NCI-H446 treated with DMSO at 0.1 percent for 48 hours (cell line): ENCODE measurements at places on chromosomes 13 and 19.

- no peak for DNase-seq
These were observed 28.0 kb downstream of the NAXD start for GRCh38 chr13:110643324-110643723.

DNA sequence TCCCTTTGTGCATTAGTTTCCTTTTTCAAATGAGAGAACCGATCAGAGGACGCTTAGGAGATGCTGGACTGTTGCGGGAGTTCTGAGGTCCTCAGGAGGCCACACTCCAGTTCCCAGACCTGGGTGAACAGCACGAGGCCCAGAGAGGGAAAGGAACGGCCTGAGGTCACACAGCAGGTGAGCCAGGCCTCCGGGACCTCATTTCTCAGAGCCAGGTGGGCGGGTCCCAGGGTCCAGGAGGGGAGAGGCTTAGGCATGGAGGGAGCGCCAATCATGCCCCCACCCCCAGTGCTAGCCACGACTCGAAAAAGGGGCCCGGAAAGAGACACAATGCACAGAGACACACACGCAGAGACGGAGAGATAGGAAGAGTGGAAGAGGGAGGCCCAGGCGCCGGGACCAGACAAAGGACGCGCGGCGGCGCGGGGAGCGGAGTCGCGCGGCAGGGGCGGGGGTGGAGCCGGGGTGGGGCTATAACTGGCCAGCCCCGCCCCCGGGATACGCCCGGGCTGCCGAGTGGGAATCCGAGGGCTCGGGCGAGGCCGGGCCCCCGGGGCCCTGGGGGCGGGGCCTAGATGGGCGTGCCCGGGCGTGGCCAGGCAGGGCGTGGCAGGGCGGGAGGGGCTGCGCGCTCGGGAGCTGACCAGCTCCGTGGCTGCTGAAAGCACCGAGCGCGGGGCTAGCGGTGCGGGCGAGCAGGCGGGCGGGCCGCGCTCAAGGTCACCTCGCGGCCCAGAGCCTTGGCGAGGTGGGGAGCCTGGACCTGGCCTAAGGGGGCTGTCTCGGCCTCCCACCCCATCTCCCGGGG, 1.6 kb downstream of the ELAVL3 start:
- no peak for DNase-seq

DNA sequence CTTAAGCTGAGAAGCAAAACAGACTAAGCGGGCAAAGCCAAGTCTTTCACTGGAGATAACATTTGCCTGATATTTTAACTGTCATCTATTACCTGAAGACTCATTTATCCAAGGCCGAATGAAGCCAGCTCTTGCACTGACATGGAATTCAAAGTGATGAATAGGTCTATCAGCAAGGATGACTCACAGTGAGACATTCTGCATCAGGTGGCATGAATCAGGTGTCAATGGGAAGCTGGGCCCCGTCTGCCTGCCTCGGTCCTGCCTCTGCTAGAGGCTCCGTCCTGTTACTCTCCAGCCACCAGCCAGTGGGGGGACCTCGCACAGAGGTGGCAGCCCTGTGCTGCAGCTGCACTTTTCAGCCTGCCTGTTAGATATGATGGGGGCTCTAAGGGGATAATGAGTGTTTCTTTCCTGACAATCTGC, 23.5 kb downstream of the STARD13 start:
- DNase-seq = no peak

GRCh38 chr19:2280633-2281264, 1.2 kb downstream of the PEAK3 start:
- DNase-seq = no peak

- no peak for DNase-seq
These were observed 68.4 kb upstream of the KCTD4 start for GRCh38 chr13:45269204-45269603.

DNA sequence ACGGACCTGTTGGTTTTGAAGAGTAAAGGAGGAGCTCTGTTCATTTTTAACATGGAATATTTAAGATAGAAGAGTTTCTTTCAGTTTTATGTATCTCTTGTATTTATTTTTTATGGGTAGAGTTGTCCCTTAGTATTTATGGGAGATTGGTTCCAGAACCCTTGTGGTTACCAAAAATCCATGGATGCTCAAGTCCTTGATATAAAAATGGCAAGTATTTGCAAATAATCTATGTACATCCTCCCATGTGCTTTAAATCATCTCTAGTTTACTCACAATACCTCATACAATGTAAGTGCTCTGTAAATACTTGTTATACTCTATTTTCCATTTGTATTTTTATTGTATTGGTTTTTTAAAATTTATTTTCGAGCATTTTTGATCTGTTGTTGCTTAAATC, 63.1 kb downstream of the TM9SF2 start:
- DNase-seq = no peak

GRCh38 chr13:49292742-49293486, 45.2 kb downstream of the CDADC1 start:
- DNase-seq = peak; percentile 16

- no peak for DNase-seq
These were observed 280.0 kb downstream of the SHISA2 start for GRCh38 chr13:25771641-25772478.

- no peak for DNase-seq
These were observed 31.7 kb upstream of the PCDH8 start for GRCh38 chr13:52879950-52880741.

- no peak for DNase-seq
These were observed 222.3 kb upstream of the SOX1 start for GRCh38 chr13:111844682-111845081.

DNA sequence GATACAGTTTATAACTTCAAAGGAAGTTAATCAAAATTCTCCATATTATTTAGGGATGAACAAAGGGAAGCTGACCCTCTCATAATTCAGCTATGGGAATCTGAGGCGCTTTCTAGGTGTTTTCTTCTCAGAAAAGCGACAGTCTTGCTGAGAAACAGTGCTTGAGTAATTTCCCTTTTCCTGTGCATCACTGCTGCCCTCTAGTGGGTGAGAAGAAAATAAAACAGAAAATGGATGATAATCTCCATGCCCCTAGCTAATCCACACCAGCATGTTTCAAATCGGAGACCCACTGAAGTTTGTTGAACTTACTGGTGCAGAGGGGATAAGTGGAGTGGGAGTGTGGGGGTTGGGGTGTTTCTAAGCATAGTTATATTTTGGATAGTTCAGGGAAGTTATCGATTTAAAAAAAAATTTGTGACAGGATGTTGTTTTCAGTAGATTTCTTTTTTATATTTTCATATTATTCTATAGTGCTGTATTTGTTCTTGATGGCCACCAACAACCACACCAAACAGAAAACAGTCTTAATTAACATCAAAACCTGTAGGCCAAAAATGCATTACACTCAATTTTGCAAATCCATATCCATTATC, 21.4 kb downstream of the LCP1 start:
- DNase-seq = peak; percentile 29

DNA sequence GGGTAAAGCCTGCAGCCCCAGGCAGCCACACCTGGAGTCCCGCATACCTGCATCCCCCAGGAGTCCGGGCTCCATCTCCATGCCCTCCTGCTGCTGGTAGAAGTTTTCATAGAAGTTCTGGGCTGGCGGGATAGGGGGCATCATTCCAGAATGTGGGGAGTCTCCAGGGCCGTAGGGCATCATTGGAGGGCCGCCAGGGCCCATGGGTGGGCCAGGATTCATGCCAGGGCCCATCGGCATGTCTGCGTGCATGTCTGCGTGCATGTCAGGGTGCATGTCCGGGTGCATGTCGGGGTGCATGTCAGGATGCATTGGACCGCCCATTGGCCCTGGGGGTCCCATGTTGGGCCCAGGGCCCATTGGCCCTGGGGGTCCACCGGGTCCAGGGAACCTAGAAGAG, 23.3 kb upstream of the TMEM160 start:
- no peak for DNase-seq

DNA sequence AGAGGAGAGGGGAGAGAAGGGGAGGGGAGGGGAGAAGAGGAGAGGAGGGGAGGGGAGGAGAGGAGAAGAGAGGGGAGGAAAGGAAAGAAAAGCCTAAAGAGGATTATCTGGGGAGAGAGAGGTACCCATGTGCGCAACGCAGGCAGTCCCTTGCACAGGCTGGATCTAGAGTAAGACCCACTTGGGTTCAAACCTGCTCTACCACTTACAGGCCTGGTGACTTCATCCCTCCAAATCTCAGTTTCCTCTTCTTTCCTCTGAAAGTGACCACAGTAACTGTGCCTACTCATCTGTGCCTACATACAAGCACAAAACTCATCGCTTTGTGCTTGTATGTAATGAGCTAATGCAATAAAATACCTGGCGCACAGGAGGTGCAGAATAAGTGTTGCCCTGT, 732 bp upstream of the MAP1S start:
- DNase-seq = no peak

GRCh38 chr19:38378866-38379265, 4.5 kb downstream of the PSMD8 start:
- DNase-seq = no peak

GRCh38 chr19:33796164-33796875, at the start of gene KCTD15:
Gene KCTD15, plus strand, starts transcription at chr19:33796870. Its CDS starts 3,585 bp downstream, at chr19:33800455.
- DNase-seq = no peak

DNA sequence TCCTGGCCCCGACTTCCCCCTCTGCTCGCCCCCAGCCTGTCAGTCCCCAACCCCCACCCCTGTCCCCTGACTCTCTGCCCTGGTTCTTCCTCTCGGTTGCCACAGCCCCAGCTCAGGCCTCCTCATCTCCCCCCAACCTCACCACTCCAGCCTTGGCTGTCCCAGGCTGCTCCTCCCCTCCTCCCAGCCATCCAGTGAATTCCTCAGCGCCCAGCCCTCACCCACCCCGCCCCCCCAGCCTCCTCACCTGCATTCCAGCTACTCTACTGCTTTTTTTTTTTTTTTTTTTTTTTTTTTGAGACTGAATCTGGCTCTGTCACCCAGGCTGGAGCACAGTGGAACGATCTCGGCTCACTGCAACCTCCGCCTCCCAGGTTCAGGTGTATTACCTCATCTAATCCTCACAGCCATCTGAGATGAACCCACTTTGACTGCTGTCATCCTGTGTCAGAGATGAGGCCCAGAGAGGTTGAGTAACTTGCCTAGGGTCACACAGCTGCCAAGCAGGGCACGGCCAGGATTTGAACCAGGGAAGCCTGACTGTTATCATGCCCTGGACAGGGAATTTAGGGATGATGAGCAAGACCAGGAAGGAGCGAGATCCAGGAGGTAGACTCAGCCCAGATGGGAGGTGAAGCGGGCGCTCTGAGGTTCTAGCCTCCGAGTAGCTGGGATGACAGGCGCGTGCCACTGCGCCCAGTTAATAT, 2.6 kb downstream of the SULT2B1 start:
- DNase-seq = no peak

DNA sequence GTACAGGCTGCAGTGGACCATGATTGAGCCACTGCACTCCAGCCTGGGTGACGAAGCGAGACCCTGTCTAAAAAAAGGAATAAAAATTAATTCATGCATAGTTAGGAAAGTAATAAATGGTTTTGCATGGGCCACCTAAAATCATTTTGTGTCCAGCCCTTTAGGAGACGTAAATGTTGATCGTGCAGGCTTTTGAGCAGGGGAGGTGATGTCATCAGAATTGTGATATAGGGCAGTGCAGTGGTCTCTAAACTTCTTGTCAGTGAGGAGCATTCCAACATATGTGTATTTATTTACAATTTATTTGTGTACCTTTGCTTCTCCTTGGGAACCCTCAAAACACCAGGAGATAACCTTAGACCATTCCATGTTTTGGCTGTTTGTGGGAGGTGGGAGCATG, 3.0 kb downstream of the SMARCA4 start:
- no peak for DNase-seq

GRCh38 chr13:20414546-20415305, 110.9 kb downstream of the CRYL1 start:
- no peak for DNase-seq

- DNase-seq = no peak
These were observed 33.2 kb downstream of the F2RL3 start for GRCh38 chr19:16921766-16922591.

GRCh38 chr13:29578300-29579085, 17.0 kb downstream of the SLC7A1 start:
- no peak for DNase-seq

GRCh38 chr13:67318860-67319259, 88.7 kb upstream of the PCDH9 start:
- no peak for DNase-seq

GRCh38 chr19:6216996-6217751, 62.6 kb downstream of the MLLT1 start:
- DNase-seq = no peak

DNA sequence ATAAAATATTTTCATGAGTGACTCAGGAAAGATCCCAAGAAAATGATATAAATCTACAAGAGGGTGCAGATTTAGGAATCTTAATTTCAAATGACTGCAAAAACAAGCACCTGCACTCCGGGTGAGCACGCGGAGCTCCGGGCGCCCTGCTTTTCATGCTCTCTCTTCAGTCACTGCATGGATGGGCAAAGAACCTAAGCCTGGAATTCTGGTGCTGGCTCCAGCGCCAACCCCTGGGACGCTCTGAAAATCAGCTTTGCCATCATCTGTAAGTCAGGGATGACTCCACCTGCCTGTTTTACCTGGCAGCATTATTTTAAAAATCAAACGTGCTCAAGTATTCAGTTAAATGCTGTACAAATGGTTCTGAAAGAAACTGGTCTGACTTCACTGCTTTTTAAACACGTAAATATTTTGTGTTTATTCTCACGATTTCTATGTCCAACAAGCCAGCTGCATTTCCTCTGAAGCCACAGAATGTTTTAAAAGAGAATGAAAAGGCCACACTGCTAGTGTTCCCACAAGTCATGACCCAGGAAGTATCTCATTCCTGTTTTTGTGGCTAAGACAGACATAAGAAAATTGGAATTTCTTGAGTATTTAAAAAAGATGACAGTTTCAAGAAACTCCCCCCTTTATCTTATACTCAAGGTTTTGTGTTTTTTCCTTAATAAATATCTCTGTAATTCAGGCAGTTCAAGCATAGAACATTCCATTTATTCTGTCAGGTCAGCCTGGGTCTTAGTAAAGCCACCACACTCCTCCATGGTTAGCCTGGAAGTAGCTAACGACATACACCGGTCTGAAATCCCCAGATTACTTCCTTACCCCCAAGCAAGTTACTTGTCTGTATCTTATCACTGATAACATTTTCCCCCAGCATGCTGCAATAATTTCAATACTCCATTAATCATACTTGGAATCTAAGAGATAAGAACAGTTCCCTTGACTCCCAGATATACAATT, 81.1 kb downstream of the COL4A1 start:
- no peak for DNase-seq

DNA sequence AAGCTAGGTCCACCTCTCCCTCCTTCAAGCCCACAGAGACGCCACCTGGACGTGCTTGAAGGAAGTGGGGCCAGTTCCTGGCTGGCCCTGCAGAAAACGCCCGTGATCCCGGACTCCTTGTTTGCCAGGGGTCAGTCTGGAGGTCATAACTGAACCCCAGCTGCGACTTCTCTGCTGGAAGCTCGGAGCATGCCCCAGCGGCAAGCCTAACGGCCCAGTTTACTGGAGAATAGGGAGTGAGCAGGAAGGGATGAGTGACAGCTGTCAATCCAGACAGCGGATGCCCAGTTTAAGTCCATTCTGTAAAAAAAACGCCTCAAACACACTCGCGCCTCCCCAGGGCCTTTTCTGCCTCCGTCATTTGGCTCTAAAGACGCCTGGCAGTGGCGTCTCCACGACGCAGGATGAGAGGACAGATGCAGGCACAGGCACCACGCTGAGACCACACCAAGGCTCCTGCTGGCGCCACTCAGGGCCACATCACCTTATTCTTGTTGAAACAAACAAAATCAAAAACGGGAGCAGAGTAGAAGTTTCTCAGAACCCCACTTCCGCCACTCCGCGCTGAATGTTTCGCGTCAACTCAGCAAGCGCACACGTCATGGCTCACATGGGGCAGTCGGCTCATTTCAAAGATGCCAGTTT, 57.6 kb downstream of the RASA3 start:
- no peak for DNase-seq

- no peak for DNase-seq
These were observed 639 bp upstream of the SLAIN1 start for GRCh38 chr13:77696879-77697216.
